ENCODE measurements at places on chromosomes 4 and X.

- DNase-seq: no peak
Observed at GRCh38 chr4:17437396-17437795, 74.5 kb downstream of the QDPR start.

DNA sequence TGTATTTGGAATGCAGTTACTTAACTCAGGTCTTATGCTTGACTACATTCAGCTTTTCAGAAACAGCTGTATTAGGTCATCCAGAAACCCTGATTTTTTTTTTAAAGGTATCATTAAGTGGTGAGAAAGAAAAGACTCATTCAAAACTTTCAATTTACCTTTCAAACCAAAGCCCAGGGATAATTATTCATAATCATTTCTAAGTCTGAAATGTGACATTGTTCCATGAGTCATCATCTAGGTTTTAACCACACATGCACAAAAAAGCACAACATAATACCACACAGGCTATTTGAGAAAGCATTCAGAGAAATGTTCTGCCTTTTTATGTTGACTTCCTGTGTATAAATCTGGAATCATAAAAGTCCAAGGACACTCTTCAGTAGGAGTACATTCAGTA is 288.2 kb downstream of the IL1RAPL2 start:
- no peak for DNase-seq

DNA sequence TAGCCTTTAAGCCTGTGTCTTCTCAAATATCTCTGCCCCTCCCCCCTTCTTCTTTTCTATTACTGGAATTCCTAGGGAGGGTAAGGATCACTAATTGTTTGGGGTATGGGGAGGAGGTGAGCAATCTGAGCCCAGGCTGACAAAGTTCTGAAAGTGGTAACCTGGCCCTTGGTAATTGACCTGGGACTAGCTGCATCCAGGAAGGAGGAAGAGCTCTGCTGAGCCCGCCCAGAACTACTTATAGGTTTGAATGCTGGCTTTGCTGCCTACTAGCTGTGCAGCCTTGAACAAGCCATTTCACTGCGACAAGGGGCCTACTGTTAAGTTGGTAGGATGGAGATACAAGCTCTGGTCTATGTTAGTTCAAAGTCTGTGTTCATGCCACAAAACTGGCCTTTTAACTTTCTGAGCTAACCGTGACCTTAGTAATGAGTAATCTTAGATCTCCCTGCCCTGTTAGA is 37.8 kb downstream of the DGKK start:
- no peak for DNase-seq

- no peak for DNase-seq
Observed at GRCh38 chr4:108120789-108121188, 47.9 kb downstream of the LEF1 start.

GRCh38 chr4:22634541-22635181 is 58.1 kb upstream of the GBA3 start:
- no peak for DNase-seq

GRCh38 chr4:118351851-118352827 is 664 bp downstream of the PRSS12 start:
- DNase-seq: no peak

DNA sequence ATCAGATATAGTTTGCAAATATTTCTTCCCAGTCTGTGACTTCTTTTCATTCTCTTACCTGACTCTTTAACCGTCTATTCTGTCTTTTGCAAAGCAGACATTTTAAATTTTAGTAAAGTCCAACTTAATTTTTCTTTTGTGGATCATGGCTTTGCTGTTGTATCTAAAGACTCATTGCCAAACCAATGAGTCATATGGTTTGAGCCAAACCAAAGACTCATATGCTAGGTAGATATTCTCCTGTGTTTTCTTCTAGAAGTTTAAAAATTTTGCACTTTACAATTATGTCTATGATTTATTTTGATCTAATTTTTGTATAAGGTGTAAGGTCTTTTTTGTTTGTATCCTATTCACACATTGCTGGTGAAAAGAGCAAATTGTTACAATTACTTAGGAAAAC is 446.8 kb downstream of the ANKRD50 start:
- DNase-seq: no peak

- no peak for DNase-seq
Observed at GRCh38 chr4:77418333-77418732, 187.3 kb upstream of the CXCL13 start.

DNA sequence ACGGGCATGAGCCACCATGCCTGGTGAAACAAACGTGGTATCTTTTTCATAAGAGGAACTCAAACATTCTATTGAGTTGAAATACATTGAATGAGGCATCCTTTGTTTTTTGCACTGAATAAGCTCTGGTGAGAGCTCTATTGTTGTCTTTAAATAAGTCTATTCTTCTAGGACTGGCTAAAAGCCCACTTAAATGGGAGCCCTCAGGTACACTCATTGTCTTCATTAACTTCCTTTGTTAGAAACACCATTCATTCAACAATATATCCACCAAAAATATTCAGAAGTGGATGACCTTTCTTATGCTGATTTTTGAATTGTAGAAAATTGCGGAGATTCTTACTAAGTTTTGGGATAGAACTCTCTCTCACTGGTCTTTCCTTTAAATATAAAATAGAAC is 568.0 kb downstream of the IL1RAPL1 start:
- DNase-seq: no peak

DNA sequence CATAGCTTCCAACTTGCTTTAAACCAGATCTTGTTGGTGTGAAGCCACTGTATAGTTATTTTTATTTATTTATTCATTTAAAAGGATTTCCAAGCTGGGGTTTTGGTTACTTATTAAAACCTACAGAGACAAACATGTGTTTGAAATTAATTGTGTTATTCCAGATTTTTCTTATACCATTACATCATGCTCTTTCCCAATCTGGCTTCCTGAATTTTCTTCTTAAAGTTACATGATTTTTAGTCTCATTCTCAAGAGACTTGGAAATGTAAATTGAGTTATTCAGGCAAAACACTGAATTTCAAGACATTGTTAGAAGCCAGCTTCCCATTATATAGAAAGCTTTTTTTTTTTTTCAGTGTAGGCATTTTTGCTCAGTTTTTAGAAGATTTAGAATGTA is 381.9 kb downstream of the IL1RAPL1 start:
- no peak for DNase-seq

DNA sequence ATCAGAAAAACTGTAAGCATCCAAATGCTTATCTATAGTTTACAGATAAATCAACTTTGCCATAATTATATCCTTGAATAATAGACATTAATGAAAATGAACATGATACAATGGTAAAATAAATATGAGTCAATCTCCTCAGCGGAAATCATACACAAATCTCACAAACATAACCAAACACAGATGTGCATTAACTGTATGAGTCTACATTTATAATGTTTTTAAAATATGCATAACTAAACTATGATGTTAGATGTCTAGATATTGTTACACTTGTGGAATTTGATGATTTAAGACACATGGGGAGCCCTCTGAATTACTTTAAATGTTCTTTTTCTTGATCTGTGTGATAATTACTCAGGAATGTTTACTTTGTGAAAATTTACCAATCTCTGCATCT is 951.2 kb downstream of the TECRL start:
- no peak for DNase-seq

DNA sequence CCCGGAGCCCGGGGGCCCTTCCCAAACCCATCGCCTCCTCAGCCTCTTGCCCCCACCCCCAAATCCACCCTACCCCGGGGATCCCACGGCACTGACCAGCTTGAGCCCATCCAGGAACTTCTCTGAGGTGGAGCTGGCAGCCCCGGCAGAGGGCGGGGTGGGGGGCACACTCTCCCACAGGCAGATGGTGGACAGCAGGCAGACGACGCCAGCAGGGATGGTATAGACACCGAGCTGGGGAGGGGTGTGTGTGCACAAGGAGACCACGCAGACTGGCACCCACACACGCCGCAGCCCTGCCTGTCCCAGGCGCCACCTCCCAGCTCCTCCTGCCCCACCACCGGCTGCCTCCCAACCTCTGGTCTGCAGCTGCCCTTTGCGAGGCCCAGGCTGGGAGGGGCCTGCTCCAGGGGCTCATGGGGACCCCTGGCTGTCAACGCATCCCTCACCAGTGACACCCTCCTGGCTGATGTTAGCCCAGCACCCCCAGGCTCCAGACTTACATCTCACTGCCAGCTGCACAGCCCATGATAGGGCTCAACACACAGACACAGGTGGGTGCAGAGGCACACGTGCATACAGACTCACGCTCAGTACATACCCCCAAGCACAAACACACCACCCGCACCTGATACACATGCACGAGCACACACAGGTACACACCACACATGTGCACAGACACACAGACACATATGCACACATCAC is 4.2 kb downstream of the SLC49A3 start:
- DNase-seq: peak; percentile 28

DNA sequence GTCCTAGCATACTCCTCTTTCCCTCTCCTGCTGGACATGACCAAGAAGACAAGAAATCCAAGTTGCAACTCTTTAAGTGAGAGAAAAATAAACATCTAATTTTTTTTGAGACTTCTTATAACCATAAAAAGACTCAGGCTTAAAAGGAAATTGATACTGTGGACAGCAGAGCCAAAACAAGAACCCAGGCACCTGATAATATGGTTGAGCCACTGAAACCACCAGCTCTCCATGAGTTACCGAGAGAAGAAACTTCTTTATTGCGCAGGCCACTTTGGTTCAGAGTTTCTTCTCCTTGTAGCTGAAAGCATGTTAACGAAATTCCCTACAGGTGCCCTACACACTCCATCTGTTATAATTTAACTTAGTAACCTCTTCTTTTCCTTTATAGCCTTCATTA is 11.3 kb upstream of the SPCS3 start:
- no peak for DNase-seq

DNA sequence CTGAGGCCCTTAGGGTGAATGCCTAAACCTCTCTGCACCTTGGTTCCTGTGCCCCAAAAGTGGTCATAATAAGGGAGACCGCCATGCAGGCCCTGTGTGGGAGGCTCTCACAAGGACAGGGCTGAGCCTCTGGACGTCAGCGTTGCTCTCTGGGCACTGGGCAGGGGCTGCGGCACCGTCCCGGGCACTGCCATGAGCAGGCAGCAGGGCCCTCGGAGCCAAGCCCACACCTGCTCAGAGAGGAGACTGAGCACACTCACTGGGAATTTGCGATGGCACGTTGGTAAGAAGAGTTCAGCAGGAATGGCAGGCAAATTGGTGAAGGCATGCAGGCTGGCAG is 123.4 kb downstream of the HMX1 start:
- no peak for DNase-seq

DNA sequence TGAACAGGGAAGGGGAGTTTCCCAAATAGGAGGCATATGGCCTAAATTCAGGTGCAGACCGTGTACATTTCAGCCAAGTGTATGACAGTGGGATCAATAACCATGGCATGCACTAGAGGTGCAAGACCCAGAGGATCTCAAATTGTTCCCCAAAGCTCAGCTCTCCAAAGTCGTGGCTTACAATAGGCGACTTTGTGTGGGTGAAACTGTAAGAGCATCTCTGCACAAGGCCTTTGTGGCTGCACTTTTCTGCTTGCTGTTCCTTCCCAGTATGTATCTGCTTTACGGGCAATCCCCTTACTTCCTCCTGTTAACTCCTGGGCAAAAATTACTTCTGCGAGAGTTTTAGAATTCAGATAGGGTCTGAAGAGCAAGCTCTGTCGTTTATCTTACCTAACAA is 518.3 kb upstream of the ZFP42 start:
- no peak for DNase-seq

GRCh38 chr4:75800972-75801371 is 76.6 kb downstream of the USO1 start:
- DNase-seq: no peak

DNA sequence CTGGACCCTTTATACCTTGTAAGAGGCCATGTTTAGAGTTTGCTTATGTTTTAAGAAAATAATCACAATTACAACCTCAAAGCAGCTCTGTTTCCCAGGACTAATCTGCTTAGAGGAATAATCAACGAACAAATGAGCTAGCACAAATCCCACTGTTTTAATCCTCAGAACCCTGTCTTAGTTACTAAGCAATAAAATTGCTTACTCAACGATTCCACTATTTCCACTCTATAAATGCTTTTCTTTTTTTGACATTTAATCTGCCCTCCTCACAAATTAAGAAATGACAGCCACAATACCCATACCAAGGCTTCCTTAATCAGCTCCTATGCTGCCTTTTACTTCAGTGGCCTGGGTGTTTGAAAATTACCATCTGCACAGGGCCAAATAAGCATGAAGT is 48.8 kb downstream of the FAM120C start:
- DNase-seq: no peak
